Gastroesophageal sphincter (tissue), 4 donors: ENCODE measurements at places on chromosomes 12 and 14. TPM values are rescaled to one million over a fixed set of nuclear protein-coding genes. Genes with fewer than 3 reads are reported as not detected.

The IL23A gene
- total RNA-seq, result not detected

The GPX2 gene
- total RNA-seq, result 1.4 TPM

The DLK1 gene
- total RNA-seq, result not detected

The ANO4 gene
- 0.08 TPM for total RNA-seq

The SYNE2 gene
- 65.8 TPM for total RNA-seq

The LRFN5 gene
- total RNA-seq, result 4.1 TPM

The RDH12 gene
- total RNA-seq, result not detected

The SLC39A2 gene
- not detected for total RNA-seq

The RAPGEF3 gene
- total RNA-seq, result 21.3 TPM

The TMTC1 gene
- 129 TPM for total RNA-seq

The DPF3 gene
- total RNA-seq, result 0.13 TPM

The ISM2 gene
- total RNA-seq, result 0.31 TPM

The FGF23 gene
- not detected for total RNA-seq

The DLGAP5 gene
- total RNA-seq, result not detected

The FAM181A gene
- total RNA-seq, result not detected

The KLRC4 gene
- total RNA-seq, result not detected

The CCDC38 gene
- not detected for total RNA-seq

The NOXRED1 gene
- total RNA-seq, result not detected
